Stimulated activated CD4-positive, alpha-beta T cell treated with anti-CD3 and anti-CD28 coated beads, Interleukin-12 subunit alpha, Interleukin-12 subunit beta, amount 100 ng/mL, for 24 hours (primary cell): ENCODE measurements at places on chromosomes 12 and 14.

DNA sequence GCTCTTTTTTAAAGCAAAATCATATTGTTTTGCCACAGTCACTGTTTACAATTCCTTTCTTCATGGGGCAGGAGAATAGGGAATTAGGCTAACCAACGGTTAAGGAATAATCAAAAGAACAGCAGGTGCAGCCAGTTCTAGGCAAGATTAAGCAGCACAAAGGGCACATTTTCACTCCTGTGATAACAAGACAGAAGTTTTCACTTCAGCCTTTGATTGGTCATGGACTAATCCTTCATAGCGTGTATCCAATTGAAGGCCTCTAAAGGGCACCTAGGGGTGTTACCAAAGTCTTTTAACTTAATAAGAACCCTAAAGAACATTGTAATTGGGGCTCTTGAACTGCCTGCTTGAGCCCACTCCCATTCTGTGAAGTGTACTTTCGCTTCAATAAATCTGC, 206.9 kb upstream of the AMIGO2 start:
- DNase-seq = no peak

DNA sequence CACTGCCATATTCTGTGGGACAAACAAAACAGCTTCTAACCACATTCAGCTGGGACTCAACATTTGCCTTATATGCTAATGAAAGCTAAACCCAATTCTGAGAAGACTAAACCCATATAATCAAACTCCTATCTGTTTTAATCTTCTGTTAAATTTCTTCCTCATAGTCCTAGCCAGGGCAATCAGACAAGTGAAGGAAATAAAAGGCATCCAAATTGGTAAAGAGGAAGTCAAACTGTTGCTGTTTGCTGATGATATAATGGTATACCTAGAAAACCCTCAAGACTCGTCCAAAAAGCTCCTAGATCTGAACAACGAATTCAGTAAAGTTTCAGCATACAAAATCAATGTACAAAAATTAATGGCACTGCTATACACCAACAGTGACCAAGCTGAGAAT, 157.1 kb downstream of the PHLDA1 start:
- DNase-seq = no peak

DNA sequence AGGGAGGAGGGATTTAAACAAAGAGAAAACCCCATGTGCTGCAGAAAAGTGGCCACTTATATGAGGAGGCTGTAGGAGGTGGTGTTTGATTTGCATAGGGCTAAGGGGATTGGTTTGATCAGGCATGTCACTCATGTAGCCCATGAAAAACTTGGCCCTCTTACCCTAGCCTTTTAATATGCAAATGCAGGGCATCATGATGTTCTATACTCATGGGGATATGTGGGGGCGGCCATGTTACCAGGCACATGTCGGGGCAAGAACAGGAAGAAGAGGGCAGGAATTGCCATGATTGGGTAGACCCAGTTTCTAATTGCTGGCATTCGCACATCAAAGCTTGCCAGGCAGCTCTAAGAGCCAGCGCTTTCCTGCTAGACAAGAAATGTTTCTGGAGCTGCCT, 28.8 kb downstream of the KLRK1 start:
- no peak for DNase-seq

DNA sequence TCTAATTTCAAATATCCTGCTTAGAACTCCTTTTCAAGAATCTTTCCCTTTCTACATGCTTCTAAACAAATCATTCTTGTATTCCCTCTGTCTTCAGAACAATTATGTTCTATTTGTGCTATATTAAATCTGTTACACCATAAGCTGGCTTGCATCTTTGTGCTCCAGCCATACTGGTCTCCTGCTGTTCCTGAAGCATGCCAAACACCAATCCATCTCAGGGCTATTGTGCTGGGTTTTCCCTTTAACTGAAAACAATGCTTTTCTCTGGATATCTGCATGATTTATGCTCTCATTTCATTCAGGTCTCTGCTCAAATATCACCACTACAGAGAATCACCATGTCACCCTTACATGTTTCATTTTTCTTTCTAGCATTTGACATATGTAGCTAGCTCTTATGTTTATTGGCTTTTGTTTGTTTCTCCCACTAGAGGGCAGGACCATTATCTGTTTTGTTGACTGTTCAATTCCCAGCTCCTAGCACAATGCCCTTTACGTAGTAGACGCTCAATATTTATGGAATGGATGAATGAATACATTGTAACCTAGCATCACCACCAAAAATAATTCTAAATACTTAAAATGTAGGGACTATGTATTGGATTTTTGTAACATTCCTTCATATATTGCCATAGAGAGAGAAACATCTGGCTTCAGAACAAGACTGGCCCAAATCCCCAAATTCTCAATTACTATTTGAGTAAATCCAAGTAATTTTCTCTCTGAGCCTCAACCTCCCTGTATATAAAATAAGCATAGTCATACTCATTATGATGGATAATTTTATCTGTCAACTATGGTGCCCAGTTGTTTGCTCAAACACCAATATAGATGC, 302.0 kb upstream of the SYT1 start:
- DNase-seq = no peak

- no peak for DNase-seq
These were observed 25.1 kb downstream of the CCNK start for GRCh38 chr14:99506276-99506675.

- no peak for DNase-seq
These were observed 3.3 kb upstream of the GALC start for GRCh38 chr14:87996291-87996592.

DNA sequence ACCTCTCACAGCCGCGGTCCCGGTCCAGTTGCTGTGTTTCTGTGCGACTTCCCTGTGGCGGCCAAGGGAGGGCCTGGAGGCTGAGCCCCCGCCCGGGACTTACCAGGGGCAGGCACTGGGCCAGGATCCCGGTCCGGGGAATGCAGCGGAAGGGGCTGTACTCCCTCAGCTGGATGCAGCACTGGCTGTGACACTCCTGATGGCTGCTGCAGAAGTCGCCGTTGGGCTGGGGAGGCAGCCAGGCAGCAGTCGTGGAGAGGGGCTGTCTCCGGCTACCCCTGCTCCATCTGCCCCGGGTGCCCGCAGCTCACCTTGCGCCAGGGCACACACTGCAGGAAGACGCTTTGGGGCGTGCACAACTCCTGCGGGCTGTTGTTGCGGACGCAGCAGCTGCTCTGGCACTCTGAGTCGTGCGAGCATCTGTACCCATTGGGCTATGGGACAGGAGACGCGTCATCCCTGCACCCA, 6.2 kb downstream of the LRCOL1 start:
- no peak for DNase-seq

GRCh38 chr12:119440803-119441360, 106.4 kb downstream of the CCDC60 start:
- no peak for DNase-seq

DNA sequence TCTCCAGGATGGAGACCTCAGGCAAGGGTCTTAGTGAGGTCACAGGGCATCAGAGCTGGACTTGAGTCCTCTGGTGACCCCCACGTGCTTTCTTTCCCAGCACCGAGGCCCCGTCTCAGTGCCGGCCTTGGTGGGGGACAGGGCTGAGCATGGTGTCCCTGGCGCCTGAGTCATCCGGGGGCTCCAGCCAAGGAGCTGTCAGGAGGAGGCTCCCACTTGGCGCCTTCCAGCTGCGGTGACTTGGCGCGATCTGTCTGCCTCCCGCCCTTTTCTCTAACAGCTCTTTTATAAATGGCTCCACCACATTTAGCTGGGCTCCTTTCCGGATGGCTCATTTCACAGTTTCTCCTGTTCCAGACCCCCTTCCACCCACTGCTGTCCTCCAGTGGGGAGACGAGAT, 60.4 kb downstream of the PRMT8 start:
- no peak for DNase-seq

DNA sequence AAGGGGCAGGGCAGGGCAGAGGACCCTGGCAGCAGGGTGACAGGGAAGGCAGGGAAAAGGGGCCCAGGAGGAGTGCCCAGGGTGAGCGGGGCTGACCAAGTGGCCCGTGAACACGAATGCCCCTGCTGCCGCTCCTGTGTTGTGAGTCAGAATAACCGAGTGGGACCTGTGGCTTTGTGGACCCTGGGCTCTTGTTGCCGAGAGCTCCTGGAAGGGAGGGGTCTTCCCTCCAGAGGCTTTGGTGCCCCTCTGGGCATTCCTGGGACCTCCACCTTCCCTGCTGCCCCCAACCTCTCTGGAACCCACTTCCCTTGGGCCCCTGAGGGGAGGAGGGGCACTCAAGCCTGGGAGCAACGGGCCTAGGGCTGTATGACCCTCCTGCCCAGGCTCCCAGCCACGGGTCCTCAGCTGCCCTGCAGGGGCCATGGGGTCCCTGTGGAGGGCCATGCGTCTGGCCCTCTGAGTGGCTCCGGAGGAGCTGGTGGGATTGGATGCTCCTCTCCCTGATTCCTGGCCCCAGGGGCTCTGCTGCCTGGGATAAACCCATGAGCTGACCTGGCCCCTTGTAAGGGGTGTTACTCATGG, 319.4 kb downstream of the TMEM121 start:
- DNase-seq = no peak

- no peak for DNase-seq
These were observed 15.0 kb upstream of the AKAP5 start for GRCh38 chr14:64450255-64450654.

DNA sequence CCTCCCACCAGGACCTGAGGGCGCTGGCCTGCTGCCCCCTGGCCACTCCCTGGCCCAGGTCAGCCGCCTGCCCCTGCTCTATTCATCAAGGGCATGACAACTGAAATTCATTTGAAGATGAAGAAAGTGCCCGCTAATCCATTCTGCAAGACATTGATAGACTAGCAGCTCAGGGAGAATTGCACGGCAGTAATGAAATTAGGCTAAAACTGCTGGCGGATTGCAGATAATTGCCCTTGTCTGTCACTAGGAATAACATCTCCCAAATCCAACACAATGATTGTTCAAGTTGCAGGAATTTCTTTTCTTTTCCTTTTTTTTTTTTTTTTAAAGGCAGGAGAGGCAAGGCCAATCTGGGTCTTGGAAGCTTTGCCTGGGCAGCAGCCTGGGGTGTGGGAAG, 44.5 kb downstream of the MVK start:
- DNase-seq = no peak

DNA sequence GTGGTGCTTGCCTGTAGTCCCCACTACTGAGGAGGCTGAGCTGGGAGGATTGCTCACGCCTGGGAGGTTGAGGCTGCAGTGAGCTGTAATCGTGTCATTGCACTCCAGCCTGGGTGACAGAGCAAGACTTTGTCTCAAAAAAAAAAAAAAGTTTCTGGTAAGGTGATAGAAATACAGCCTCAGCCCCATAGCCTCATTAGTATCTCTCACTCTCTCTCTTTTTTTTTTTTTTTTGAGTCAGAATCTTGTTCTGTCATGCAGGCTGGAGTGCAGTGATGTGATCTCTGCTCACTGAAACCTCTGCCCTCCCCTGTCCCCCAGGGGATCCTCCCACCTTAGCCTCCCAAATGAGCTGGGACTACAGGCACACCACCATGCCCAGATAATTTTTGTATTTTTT, 19.2 kb downstream of the MTHFD1 start:
- DNase-seq = no peak

DNA sequence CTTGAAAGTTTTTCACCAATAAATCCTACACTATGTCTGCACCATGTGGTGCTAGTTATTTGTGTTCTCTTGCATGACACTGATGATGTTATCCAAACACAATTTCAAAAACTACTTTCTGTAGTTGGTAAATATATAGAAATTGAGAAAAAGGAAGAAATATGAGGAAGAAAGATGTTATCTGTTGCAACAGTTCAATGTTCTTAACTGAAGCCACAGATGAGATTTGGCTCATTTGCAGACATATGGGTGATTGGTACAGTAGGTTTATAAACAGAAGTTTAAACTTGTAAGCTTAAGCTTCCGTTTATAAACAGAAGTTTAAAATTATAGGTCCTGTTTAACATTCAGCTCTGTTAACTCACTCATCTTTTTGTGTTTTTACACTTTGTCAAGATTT, at the start of gene CLEC12A:
Gene CLEC12A (plus strand): TSS at position 229 of the 400 bp plus-strand sequence. CDS start 188 bp downstream, outside the sequence.
- DNase-seq = no peak

DNA sequence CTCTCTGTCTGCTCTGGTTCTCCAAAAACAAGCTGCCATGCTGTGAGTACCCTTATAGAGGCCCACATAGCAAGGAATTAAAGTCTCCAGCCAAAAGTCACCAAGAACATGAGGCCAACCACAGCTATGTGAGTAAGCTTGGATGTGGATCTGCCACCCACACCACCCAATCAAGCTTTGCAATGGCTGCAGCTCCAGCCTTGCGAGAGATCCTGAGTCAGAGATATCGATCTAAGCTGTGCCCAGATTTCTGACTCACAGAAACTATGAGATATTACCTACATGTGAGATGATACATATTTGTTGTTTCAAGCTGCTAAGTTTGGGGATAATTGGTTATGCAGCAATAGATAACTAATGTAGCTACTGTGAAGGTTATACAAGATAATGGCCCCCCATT, 15.5 kb upstream of the TMEM233 start:
- DNase-seq = peak; percentile 11

DNA sequence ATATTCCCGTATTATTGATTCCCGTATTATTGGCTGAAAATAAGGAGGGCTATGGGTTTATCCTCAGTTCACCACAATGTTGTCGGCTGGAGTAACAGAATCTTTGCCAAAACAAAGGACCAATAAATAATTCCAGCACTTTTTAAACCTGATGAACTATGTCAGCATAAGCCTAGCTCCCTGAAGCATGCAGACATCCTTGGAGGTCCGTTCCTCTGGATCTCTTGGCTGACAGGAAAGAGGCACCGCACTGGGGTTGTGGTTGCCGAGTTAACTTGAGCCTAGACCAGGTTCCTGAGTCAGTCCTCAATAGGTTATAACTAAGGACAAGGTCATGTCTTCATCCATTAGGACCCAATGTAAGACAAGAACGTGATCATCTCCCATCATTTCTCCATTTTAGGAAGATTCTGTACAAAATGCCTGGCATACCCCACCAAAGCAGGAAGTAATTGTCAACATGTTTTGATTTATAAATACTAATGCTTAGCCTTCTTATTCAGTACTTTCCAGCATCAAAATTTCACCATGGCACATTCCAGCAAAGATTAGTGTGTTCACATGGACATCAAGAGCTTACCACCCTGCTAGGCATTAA, 36.6 kb downstream of the NID2 start:
- DNase-seq = no peak

- no peak for DNase-seq
These were observed 7.8 kb downstream of the PGF start for GRCh38 chr14:74947353-74948227.

- no peak for DNase-seq
These were observed 1.0 kb upstream of the ADCY6 start for GRCh38 chr12:48789858-48790326.

- no peak for DNase-seq
These were observed 22.4 kb downstream of the OR10G2 start for GRCh38 chr14:21612324-21612723.

DNA sequence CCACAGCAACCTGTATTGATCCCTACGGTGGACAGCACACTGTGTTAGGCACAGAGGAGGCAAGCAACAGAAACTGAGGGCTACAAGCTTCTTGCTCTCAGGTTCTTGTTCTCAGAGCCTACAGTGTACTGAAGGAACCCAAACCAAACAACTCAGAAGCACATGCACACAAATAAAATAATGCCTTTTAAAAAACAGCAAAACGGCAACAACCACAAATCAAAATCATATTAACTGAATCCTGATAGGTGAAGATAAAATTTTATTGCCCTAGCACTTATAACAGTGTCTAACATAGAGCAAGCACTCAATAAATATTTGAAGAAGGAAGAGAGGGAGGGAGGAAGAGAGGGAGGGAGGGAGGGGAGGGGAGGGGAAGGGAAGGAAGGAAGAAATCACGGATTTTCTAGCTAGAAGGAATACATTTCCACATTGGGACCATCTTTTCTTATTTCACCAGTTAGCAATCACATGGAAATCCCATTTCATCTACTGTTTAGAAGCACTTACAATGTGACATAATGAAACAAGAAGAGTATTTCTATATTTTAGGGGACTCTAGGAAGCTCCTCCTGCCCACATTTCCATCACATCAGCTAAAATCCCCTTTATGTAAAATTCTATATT, 27.2 kb downstream of the DMAC2L start:
- no peak for DNase-seq
